ENCODE measurements at places on chromosomes 5 and 9.

DNA sequence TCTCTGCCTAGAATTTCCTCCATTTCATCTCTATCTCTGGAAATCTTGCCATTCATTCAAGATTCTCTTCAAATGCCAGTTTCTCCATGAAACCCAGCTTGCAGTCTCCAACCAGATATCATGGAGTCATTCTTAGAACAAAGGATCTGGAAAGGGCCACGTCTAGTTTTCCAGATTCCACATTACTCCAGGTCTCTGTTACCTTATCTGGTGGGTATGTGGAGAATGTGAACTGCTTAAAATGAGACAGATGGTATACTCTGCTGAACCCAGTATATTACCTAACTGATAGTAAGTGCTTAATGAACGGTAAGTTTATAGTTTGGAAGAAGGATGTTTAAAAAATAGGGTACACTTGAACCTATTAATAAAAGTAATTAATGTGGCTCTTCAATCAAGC is 52.3 kb upstream of the ZSWIM6 start:
- no peak for DNase-seq

DNA sequence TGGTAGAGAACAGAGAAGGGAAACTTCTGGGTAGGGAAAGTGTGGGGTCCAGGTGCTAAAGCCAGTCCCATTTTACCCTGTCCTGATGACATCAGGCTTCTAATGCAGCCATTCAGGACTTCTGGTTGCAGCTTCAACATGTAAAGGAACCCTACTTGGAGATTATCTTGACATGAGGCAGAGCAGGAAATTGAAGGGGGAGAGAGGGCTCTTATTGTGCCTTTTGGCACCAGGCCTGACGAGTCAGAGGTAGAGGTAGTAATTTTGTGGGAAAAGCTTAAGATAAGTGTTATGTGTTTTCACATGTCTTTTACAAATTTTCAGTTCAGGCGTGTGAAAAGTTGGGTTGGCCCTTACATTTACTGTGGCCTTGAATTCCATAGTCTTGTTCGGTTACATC is 102.4 kb upstream of the APC start:
- no peak for DNase-seq

GRCh38 chr9:123281659-123282350 is 13.4 kb upstream of the STRBP start:
- DNase-seq, result no peak

DNA sequence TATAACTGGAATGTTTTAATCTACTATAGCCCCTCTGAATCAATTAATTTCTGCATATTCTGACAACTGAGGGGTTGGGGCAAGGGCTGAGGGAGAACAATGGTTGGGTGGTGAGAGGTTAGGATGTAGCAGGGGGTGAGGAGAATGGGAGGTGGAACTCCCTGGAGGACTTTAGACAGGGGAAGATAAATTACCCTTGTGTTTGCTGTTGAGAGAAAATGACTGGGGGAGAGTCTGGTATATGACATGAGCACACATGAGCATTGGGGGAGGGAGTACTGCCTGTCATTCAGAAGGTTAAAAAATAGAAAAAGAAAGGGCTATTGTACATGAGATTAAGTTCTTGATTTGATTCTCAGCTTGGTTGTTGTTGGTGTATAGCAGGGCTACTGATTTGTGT is 37.2 kb upstream of the PAPPA start:
- no peak for DNase-seq

DNA sequence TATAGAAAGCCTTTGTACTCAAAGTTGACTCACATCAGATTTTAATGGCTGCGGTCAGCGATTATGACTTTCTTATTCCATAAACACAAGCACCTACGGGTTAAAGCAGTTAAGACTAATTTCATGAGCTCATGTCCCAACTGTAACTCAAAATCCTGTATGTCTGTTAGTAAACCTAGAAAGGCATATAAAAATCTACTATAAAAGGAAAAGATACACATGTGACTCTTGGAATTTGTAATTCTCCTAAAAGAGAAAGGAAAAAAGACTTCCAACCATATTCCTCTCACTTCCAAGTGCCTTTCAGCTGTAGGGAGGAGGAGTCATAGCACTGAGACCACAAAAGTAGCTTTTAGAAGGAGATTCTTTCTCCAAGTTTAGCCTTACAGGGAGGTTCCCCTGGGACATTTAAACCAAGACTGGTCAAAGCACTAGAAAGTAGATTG is 129.1 kb downstream of the EBF1 start:
- DNase-seq, result no peak

GRCh38 chr5:149834246-149834855 is 104.2 kb downstream of the PPARGC1B start:
- peak; percentile 86 for DNase-seq

DNA sequence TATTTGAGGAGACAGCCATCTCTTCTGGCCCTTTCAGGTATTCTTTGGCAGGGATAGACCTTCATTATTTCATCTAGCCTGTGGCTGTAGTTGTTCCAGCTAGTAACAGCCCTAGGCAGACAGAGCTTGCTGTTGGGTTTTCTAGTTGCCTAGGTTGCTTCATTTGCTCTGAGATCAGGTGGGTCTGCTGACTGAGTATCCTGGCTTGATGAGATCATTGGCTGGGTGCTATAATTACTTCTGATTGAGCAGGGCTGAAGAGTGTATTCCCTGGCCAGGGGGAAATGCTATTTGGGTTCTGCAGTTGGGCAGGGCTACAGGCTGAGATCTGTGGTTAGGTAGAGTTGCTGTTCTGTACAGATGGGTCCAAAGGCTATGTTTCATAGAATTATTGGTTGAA is 456.1 kb downstream of the PSAT1 start:
- no peak for DNase-seq

DNA sequence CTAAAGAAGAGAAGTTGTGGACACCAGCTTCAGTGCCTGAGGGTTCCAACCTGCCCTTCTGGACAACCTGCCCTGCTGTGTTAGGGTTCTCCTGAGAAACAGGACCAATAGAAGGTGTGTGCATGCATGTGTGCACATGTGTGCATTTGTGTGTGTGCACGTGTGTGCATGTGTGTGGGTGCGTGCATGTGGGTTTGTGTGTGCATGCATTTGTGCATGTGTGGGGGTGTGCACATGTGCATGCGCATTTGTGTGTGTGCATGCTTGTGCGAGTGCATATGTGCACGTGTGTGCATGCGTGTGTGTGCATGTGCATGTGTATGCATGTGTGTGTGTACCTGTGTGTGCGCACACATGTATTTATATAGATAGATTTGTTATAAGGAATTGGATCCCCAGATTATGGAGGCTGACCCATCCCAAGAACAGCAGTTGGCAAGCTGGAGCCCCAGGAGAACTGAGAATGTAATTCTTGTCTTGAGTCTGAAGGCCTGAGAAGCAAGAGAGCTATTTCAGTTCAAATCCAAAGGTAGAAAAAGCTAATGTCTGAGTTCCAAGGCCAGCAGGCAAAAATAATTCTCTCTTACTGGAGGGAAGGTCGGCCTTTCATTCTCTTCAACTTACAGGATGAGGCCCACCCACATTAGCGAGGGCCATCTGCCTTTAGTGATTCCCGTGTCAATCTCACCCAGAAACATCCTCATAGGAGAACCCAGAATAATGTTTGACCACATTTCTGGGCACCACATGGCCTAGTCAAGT is 62.9 kb upstream of the SYNPO start:
- no peak for DNase-seq

- DNase-seq, result no peak
Observed at GRCh38 chr5:41519801-41520200, 9.4 kb upstream of the PLCXD3 start.

DNA sequence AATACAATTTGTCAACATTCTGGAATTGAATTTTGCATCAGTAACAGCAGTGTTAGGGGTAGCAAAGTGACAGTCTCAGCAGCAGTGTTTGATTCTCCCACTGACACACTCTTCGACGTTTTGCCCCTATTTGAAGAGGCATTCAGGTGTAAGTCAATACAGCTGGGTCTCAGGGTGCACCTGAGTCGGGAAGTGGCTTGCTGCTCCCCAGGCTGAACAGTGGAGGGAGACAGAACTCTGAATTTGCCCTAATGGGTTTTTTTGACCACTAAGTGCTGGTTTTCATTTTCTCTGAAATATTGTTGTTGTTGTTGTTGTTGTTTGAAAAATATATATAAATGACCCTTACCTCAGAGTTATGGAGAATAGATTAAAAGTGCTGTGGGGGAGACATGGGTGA is 223.2 kb downstream of the TLR4 start:
- DNase-seq, result no peak

GRCh38 chr5:143044265-143044664 is 274.1 kb downstream of the ARHGAP26 start:
- DNase-seq, result no peak

GRCh38 chr9:70119786-70120185 is 76.1 kb downstream of the MAMDC2 start:
- DNase-seq, result no peak

- DNase-seq, result no peak
Observed at GRCh38 chr5:122175852-122176251, 46.5 kb downstream of the ZNF474 start.

GRCh38 chr5:127683008-127683407 is 20.2 kb upstream of the CCDC192 start:
- no peak for DNase-seq

GRCh38 chr5:92320446-92320845 is 937.3 kb upstream of the ARRDC3 start:
- DNase-seq, result no peak

- DNase-seq, result no peak
Observed at GRCh38 chr5:118578093-118578492, 410.3 kb downstream of the DTWD2 start.

- no peak for DNase-seq
Observed at GRCh38 chr5:9613360-9613759, 16.8 kb downstream of the TAS2R1 start.

DNA sequence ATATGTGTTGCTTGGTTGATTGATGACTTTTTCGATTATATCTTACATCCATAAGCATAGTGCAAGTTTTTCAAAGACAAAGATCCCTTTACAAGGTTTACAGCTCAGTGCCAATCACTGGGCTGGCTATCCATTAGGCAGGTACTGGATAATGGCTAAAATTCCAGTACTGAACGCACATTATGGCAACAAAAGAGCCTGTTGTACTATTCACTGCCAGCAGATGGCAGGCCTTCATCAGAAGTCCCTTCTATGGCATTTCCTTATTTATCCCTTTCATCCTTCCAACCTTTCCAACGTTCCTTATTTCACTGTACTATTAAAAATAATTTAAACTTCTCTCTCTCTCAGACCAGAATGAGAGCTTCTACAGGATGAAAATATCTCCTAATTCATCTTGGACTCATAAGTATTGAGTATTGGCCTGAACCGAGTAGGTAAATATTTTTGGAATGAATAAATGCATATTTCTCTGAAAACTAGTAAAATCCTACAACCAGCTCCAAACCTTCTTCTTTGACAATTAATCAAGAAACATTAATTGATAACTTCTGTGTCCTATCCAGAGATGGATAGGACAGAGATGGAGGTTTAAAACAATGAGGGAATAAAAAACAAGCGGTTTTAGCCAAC is 6.7 kb upstream of the WNT8A start:
- peak; percentile 59 for DNase-seq

DNA sequence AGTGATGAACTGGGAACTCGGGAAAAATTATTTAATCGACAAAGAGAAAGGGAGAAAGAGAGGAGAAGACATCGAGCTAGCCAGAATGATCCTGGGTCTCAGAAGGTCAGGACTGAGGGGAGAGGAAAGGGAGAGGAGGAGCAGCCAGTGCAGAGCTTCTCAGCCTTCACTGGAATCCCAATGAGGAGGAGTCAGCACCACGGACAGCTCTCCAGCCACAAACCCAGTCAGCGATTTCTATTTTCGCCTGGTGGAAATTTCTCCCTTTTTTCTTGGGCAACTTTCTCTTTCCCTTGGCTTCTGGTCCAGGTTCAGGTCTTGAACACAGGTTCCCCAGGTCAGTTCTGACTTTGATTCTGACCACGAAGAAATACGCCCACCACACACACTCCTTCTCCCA is 1.6 kb upstream of the BRINP1 start:
- no peak for DNase-seq

GRCh38 chr5:115450741-115451140 is 93.8 kb downstream of the FEM1C start:
- DNase-seq, result no peak

GRCh38 chr5:139459451-139459934 is 3.0 kb downstream of the ECSCR start:
- DNase-seq, result no peak

DNA sequence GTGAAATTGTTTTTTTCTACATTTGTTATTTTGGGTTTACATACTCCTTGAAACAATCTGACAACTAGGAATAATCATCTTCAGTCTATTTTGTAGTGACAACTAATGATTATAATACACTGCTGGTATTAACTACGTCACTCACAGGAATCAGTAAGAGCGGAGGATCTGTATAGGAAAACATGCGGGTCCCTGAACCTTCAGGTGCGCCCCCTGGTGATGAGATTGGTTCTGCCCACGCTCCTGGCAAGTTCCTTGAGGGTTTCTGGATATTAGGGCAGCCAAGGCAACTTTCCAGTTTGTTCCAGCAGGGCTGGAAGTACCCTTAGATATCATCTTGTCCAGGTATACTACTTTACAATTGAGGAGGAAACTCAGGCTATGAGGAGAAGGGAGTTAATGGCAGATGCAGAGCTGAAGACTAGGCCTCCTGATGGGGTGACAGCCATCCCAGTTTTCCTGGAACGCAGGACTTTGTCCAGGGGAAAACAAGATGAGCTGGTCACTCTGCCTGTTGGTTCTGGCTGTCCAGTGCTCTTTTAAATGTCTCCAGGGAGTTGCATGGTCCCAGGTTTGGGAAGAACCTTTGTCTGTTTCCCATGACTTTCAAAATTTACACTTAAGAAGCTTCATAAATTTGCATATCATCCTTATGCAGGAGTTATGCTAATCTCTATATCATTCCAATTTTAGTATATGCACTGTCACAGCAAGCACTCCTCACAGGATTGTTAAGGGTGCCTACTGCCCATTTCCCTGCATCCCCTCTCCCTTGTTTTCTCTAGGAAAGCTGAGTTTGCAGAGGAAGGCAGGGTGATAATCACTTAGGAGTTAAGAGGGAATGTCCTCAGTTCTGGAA is 14.9 kb upstream of the WNT8A start:
- peak; percentile 59 for DNase-seq

- no peak for DNase-seq
Observed at GRCh38 chr9:134661791-134662142, 20.2 kb downstream of the COL5A1 start.

DNA sequence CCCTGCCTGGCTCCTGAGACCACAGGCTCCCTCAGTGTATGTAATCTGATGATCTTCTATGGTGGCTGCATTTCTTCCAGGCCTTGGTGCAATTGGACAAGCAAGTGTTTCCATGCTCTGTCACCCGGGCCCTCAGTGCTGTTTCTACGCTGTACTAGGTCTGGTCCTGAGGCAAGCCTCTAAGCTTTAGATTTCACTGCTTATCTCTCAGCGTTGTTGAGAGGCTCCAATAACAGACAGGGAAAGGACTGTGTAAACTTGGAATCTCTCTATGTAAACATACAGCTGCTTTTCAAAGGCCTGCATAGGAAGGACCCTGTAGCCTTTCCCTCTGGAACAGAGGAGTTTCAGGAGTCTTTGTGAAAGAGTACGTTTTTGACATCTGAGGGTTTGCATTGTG is 38.6 kb upstream of the NFIB start:
- DNase-seq, result peak; percentile 62

DNA sequence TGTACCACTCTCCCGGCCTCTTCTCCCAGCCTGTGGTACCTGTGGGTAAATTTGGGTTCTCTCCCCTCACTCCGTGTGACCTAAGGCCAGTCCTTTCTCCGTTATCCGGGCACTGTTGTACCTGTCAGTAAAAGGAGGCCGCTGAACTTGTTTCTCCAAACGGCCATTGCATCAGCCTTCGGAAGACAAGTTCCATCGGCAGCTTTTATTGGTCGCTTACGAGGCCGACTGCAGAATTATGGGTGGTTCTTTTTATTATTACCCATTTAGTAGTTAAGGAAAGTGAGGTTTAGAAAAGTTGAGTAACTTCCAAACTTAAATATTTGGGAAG is 558 bp downstream of the GRPEL2 start:
- peak; percentile 17 for DNase-seq

GRCh38 chr5:16853518-16853917 is 82.6 kb downstream of the MYO10 start:
- no peak for DNase-seq

Data from NCI-H510A treated with DMSO at 0.1 percent for 48 hours (cell line).